Cerebellar nuclear complex (tissue), 1 donor: ENCODE measurements at places on chromosomes 11 and 22.

DNA sequence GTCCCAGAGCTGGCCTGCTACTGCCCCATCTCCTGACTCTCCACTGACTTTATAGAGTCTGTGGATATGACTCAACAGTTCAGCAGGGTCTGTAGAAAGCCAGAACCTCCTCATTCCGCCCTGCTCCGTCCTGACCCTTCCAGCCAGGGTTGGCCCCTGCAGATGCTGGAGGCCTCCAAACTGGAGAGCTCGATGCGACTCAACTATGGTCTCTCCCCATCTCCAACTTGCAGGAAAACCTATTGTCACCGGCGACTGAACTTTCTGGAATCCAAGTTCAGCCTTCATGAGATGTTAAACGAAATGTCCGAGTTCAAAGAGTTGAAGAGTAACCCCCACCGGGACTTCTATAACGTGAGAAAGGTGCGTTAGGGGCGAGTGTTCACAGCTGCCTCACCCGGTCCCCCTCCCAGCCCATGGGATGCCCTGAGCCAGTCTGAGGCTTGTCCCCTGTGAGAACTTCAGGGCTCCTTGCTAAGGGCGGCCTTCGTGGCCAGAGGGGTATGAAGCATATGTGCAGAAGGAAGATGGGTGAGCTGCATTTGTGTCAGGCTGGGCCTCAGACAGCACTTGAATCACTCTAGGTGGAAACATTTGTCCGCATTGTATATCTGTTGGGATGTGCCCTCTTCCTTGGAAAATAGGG lies 32.1 kb downstream of the AMPD3 start:
- DNase-seq, result no peak

- DNase-seq, result peak; percentile 40
These were observed 6.9 kb downstream of the C11orf68 start for GRCh38 chr11:65911682-65912568.

DNA sequence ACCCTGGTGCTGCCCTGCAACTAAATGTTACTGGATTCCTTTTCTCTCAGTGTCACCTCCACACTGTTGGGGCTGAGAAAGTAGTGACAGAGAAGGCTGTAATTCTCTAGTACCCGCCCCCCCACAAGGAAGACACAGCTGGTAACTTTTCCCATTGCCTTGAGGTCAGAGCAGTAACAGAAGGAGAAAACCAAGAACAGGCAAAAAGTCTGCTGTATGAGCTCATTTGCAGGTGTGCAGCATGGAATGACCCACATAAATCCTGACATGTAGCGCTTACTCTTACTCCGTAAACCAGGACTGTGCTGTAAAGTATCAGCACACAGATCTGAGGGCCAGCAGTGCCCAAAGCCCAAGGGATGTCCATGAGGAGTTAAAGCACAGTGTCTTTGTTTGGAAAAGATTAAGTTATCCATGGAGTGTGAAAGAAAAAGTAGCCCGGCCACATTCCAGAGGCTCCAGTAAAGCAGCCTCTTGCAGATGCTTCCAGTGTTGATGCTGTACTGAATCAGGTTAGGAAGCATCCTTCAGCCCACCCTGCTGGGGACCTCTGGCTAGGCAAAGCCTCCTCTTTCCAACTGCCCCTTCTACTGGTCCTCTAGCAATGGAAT lies 120.7 kb downstream of the PLEKHA7 start:
- DNase-seq, result no peak

DNA sequence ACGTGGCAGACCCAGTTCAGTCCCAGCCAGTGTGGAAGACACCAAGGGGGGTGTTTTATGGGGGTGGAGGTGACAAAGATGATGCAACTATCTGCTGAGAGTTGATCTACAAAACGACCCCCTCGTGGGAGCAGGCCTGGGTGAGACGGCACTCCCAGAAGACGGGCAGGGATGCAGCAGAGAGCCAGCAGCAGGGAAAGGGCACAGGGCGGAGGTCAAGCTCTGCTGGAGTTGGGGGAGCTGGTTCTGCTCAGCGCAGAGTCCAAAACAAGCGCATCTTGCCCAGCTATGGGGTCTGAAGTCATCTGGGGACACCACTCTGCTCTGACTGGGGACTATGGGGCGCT lies 3.9 kb downstream of the GNB1L start:
- DNase-seq, result no peak

DNA sequence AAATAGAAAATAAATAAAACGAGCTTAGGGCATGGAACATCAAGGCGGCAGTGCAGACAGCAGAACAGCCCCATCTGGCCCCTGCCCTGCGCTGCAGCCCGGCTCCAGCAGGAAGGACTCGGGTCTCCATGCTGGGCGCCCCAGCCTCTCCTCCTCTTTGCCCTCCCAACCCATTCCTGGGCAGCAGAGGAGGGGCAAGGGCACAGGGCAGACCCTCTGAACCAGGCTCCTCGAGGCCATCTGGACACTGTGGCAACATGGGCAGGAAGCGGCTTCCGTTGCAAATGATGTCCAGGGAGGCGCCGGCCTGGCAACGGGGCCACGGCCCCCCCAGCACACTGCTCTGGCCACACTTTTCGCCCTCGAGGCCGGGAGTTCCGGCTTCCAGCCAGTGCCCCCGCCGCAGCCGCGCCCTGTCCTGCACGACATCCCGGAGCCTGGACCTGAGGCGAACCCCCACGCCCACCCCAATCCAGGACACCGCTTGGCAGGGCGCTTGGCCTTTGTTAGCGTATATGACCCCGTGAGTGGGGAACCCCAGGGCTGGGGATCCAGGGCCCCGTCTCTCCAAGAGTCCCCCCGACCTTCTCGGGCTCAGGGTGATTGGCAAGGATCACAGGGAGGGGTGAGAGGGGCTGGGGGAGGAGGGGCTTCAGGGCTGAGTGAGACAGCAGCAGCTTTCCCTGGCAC lies 192.1 kb downstream of the IGLL1 start:
- DNase-seq, result no peak

- DNase-seq, result no peak
These were observed at the start of gene PNPLA3 for GRCh38 chr22:43923631-43924464. Gene PNPLA3 (plus strand): TSS chr22:43923805. CDS start chr22:43923912, 107 bp downstream.

DNA sequence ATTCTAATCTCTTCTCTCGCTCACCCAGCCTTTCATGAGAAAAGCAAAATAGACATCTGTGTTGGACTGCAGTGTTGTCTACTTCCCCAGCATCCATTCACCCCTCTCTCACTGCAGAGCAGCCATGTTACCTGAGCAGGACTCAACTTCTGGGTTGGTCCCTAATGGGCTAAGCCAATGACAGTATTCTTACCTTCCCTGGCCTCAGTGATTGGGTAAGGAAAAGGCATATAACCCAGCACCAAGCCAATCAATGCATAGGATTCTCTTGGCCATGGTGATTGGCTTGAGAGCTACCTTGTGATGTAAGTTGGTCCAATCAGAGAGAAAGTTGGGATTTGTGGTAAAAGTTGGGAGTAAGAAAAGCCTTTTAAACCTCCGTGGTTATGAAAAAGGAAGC lies 99.8 kb upstream of the NECTIN1 start:
- no peak for DNase-seq

DNA sequence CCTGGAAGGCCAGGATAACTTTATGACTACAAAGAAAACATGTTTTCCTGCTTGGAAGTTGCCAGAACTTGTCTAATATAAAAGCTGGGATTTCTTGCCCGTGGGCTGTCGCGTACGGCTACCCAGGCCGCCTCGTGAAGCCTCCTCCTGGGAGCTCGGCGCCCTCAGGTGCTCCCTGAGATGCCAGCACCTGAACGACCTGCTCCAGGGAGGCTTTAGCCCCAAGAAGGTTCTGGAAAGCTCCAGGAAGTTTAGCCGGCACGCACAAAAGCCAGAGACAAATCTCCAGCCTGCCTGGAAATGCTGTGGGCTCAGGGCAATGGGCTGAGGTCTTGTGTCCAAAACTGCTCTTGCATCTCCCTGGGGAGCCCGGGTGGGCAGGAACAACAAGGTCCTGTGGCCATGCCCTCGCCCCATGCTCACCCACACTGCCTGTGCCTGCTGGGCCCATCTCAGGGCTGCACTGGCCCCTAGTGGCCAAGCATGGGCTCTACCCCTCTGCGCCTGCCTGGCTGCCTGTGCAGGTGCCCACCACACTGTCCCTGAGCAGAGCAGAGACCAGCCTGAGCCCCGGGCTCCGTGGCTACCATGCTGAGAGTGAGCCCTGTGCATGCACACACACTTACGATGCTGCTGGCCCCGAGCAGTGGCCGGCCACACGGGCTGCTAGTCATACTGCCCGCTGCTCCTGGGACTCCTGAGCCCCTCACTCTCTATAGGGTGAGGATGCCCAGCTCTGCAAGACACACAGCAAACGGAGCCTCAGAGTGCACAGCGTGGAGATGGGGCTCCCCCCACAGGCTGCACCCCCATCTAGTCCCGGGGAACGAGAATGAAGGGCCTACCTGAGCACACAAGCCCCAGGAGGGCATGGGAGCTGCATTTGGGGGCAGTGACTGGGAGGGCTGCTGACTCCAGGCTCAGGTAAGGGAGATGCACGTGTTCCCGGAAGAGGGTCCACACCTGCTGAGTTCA lies 4.9 kb upstream of the CELSR1 start:
- DNase-seq, result no peak

DNA sequence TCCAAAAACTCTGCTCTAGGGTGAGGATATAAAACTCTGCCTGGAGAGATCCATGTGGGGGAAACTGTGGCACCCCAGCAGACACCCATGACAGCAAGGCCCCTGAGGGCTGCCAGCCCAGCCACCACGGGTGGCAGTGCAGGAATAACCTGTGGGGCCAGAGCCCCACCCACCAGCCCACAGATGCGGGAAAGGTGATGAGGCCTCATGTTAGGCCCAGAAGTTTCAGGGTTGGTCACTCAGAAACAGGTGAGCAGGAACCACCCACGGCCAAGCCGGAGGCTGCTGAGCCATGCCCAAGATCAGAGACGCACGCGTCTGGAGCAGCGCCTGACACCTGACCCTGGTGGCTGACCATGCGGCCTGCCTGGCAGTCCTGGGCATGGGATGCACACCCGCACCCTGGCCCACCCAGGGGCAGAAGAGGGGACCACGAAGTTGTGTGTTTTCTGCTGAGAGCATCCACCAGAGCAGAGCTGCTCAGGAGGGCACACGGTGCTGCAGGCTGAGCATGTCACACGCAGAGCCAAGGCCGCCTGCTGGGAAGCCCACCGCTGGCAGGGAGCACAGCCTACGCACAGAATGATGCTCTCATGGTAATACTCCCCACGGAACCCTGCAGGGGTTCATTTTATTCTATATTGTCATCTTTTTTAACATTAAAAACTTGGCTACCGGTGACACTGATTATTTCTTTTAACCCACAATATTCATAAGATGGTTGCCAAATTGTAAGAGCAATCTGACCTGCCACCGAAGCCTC lies 41.2 kb downstream of the DUSP8 start:
- no peak for DNase-seq

- no peak for DNase-seq
These were observed 908.3 kb downstream of the FAM181B start for GRCh38 chr11:81825346-81825745.

DNA sequence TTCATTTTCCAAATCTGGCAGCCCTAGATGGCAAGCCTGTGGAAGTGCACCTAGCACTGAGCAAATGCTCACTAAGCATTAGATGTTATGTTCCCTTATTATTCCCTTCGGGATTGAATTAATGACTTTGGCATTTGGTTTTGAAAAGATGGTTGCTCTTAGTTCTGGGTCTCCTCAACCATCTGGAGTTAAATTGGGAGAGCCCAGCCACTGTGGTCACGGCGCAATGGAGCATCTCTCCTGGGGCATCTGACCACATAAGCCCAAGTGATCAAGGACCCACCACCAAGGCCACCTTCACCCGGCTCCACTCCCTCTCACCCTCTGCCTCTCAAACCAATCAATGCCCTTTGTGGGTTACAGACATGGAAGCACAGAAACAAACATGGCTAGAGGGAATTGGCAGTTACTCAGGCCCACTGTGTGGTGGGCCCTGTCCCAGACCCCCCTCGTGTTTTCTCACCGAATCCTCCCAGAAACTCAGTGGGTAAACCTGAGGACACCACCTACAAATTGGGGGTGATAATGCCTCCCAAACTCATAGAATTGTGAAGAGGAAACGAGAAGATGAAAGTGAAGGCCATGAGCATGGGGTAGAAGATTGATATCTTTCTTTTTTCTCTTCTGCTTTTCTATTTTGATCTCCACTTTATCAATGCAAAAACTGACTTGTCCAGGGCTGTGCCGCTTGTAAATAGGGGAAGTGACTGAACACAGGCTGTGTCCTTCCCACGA lies 52.2 kb downstream of the IRAG1 start:
- DNase-seq, result no peak

DNA sequence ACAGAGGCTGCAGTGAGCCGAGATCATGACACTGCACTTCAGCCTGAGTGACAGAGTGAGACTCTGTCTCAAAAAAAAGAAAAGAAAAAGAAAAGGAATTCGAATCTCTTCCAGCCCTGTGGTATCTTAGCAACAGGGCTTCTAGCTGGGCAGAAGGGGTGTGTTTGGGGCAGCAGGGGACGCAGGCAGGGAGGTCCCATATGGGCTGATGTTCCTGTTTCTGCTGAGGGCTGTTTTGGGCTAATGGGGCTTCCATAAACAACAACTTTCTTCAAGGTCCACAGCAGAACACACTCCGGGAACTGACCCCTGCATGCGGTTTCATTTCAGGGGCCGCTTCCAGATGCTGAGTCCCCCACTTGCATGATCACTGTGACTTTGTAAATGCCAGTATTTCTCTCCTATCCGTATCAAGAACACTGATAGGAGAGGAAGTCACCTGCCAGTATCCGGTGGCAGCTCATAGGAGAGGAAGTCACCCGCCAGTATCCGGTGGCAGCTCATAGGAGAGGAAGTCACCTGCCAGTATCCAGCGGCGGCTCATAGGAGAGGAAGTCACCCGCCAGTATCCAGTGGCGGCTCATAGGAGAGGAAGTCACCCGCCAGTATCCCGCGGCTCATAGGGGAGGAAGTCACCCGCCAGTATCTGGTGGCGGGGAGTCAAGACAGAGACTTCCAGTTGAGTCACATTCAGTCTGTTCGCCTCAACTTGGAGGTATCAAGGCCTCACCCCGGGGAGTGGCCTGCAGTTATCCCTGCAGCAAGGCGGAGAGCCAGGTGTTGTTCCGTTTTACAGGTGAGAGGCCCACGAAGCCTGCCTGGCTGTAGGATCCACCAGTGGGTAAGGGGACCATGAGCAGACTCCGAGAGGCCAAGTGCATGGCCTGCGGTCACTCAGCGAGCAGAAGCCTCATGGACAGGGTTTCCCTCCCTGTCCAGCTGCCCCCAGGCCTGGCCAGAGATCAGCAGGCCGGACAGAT lies 8.3 kb upstream of the FGF19 start:
- DNase-seq, result no peak

GRCh38 chr11:133732109-133732674 lies 113.1 kb downstream of the SPATA19 start:
- DNase-seq, result no peak

GRCh38 chr11:119318240-119319135 lies 1.6 kb upstream of the MCAM start:
- DNase-seq, result no peak

DNA sequence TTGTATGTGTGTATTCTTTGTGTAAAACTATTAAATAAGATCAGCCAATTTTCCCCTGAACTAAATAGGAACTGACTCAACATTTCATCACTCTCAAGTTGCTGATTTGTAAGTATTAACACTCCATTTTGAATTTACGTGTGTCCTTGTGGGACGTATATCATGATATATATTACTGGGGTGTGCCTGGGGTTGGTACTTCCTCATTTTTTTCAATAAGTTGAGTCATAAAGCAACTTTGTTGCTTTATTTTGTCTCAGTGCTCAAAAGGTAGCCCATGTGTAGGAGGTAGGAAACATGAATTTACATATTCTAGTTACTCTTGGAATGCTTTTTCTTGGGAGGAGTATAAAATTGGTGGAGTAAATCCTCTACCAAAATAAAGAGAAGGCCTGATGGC lies 193.9 kb upstream of the RAG2 start:
- DNase-seq, result no peak

- DNase-seq, result no peak
These were observed 25.4 kb upstream of the SMTN start for GRCh38 chr22:31055635-31056159.

GRCh38 chr11:5596607-5597201 lies at the start of gene TRIM6:
Gene TRIM6 (plus strand): TSS chr11:5596637. CDS start chr11:5596898, 261 bp downstream.
- DNase-seq, result no peak

- DNase-seq, result no peak
These were observed 66.9 kb upstream of the CHRM4 start for GRCh38 chr11:46458491-46458890.
